Esophagus muscularis mucosa (tissue), 4 donors: ENCODE measurements at places on chromosomes 1 and 21.
A peak's percentile ranks its signal among the peaks of the same experiment; 100 is the strongest.

GRCh38 chr1:110719908-110720307, 45.2 kb upstream of the KCNA3 start:
- DNase-seq: no peak

DNA sequence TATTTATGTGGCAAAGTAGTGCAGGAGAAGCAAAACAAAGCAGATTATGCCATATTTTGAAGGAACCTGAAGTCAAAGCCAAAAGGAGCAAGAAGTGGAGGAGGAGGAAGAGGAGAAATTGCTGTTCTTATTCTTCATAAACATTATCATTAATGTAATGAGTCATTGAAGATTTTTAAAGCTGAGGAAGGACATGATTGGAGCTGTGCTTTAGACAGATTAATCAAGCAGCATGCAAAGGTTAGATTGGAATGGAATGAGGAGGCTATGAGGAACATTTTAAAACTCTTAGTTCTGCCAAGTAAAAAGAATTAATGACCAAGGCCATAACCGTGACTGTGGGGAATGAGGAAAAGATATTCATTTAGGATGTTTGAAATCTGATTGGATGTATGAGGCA, 33.0 kb upstream of the HSD17B7 start:
- DNase-seq: no peak

GRCh38 chr1:5390504-5390903, 601.7 kb downstream of the NPHP4 start:
- DNase-seq: no peak

DNA sequence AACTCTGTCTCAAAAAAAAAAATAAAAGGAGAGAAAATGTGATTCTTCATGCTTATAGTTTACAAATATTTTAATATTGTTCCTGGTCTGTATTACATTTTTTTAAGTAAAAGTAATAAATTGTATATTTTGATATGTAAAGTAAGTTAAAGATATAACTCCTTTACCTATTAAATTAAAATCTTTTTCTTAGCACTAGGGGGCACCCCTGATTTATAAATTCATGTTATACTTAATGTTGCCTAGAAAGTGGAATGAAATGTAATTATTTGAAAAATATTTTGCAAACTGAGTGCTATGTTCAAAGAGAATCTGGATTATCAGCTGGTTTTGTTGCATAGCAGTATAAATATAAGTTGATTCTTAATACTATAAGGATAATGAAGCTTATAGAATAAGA, 49.2 kb downstream of the RALGPS2 start:
- DNase-seq: no peak

DNA sequence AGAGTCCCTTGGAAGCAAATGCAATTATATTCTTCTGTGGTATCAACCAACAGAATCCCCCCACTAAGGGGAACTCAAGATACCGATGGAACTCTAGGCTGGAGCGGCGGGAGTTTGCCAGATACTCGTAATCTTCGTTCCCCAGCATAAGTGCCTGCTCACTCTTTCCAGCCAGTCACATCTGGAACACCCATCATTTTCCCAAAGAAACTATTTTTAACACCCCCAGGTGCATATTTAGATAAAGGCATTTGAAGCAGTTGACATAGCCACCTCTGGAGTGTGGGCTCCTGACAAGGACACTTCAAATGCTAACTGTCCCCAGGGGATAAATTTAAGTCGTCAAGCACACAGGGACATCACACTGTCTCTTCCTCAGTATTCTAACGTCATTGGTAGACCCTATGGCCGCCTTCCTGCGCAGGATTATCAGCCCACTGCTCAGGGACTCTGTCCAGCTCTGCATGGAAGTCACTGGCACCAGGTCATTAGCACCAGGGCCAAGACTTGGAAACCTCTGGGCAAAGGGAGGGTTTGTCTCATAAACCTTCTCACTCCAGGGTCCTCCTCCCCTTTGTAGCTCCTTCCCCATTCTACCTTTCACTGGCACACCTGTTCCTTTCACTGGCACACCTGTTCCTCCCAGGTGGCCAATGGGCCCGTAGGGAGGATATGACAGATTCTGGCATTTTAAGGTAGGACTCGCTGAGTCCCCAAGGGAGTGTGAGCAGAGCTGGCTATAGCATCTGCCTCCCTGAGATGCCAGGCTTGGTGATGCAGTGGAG, 48.8 kb downstream of the H3-3A start:
- DNase-seq: no peak

DNA sequence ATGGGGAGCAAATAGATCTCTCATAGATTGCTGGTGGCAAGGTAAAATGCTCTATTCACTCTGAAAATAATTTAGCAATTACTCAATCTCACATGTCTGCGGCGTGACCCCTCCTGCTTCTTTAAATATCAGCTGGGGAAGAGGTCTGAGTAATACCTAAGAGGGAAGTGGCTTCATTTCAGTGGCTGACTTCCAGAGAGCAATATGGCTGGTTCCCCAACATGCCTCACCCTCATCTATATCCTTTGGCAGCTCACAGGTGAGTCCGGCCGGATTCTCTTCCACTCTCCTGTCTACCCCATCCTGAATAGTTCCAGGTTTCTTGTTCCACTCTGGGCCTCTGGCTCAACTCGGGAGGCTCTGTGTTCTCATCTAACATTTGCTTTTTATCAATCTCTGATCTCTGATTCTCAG, at the start of gene SLAMF7:
Gene SLAMF7, plus strand, starts transcription at position 150 of the 414 bp plus-strand sequence. Its CDS starts 55 bp downstream, at position 205.
- no peak for DNase-seq

GRCh38 chr1:94801919-94802546, 18.1 kb upstream of the SLC44A3 start:
- DNase-seq: peak; percentile 87

- DNase-seq: no peak
Measured at GRCh38 chr1:82706741-82707140, 906.0 kb downstream of the ADGRL2 start.

GRCh38 chr1:225977937-225978748, 21.0 kb downstream of the SDE2 start:
- DNase-seq: no peak

DNA sequence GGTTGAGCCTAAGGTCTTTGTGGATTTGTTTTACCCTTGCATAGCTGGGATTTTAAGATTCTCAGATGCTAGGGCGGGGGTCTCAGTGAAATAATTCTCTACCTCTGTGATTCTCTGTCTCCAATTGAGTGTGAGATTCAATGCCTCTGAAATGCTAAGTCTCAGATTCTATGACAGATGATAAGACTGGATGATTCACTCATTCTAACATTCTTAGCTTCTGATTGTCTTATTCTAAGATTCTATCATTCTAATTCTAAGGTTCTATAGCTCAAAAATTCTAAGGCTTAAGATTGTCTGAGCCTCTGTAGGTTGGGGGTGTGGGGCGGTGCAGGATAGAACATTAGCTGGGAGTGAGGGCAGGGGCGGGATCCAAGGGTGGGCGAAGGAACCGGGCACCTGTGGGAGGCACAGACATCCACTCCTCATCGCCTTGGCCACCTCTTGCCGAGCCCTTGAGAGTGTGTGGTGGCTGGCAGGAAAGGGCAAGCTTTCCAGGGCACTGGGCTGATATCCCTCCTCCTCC, 29.5 kb downstream of the ADGRB2 start:
- DNase-seq: no peak

- DNase-seq: no peak
Measured at GRCh38 chr1:233127157-233127556, 168.4 kb downstream of the PCNX2 start.

GRCh38 chr1:16406868-16407267, 30.4 kb downstream of the SPATA21 start:
- DNase-seq: no peak

- DNase-seq: no peak
Measured at GRCh38 chr1:62977366-62977765, 193.4 kb downstream of the ATG4C start.

GRCh38 chr21:45280969-45281368, 6.7 kb downstream of the POFUT2 start:
- no peak for DNase-seq

- peak; percentile 94 for DNase-seq
Measured at GRCh38 chr1:67686267-67687197, 1.5 kb downstream of the GADD45A start.

DNA sequence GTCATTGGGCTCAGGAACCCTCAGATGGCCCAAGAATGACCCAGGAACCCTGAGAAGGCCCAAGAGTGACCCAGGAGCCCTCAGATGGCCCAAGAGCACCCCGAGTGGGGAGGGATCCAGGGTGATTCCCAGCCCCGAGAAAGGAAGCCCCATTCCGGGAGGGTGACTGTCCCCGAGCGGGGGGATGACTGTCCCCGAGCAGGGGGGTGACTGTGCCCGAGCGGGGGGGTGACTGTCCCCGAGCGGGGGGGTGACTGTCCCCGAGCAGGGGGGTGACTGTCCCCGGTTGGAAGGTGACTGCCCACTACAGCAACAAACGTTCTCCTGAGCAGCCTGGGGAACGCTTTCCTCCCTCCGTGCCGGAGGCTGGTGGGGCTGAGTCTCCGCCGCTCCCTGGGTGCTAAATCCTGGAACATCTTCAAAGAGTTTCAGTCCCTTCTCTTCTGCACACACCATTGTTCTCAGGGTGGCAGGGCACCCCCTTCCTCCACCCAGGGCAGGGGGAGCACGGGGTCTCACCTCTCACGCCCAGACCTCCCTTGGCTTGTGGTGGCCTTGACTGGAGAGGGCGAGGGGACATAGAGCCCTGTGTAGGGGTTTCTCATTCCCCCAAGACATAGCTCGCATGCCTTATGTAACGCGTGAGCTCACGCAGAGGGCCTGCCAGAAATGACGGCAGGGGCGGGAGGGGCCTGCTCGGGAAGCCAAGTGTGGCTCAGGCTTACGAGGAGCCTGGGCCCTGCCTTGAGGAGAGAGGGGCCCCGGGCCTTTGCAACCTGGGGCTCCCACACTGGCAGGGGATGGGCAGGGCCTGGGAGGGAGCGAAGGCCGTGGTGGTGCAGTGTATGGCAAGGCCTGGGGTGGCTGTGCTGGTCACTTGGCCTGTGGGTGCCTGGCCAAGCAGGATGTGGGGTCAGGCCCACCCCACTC, 14.3 kb upstream of the SKI start:
- DNase-seq: no peak

GRCh38 chr1:1162597-1163537, 10.8 kb upstream of the TTLL10 start:
- DNase-seq: no peak

GRCh38 chr21:43190951-43191350, 22.1 kb downstream of the CRYAA start:
- no peak for DNase-seq

DNA sequence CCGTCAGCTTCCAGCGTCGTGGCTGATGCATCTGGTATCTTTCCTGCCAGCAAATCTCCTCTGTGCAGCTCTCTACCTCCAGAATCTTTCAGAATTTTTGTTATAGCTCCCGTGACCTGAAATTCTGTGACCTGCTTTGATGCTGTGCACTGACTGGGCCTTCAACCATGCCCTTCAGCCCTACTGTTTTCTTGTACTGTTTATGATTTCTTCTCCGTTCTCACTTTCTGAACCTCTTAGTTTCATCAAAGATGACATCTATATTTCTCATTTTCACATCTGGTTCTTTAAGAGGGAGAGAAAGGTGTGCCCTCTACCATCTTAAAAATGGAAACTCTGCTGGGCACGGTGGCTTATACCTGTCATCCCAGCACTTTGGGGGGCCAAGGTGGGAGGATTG, 5.7 kb downstream of the PRDM15 start:
- DNase-seq: no peak

DNA sequence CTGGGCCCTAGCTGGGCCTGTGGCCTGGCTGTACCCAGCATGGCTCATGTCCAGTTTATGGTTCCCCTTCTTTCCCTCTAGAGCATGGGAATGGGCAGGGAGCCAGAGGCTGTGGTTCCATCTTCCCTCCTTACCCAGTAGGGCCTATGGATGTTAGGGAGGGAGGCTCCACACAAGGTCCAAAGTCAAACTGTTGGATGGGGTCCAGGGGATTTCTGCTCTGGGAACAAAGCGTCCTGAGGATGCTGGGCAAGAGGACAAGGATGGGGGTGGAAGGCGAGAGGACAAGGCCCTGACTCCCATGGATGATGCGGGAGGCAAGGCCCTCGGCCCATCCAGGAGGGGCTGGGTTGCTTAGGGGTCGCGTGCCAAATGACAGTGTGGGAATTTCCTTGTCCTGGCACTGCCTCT, 17.3 kb downstream of the CSF1 start:
- DNase-seq: peak; percentile 95

- no peak for DNase-seq
Measured at GRCh38 chr1:167517535-167518330, 596 bp downstream of the CD247 start.

DNA sequence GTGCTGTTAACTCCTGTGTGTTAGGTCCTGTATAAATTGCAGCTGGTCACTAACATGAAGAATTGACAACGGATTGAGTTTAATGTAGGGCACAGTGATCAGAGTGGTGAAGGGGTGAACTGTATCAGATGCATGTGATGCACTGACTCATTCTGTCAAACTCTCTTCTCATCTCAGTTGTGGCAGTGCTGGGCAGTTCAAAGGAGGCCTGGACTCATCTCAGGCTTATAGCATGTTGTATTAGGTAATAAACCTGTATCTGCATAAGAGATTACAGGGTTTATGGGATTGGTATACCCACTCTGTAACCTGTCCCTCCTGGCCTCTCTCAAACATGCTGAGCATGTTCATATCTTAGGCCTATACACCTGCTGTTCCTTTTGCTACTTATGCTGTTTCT, 12.4 kb upstream of the GBP3 start:
- DNase-seq: no peak

GRCh38 chr1:209106237-209106741, 477.2 kb upstream of the CAMK1G start:
- no peak for DNase-seq

GRCh38 chr1:29222686-29223085, 8.0 kb downstream of the MECR start:
- no peak for DNase-seq

- no peak for DNase-seq
Measured at GRCh38 chr1:61322769-61323168, 240.4 kb downstream of the NFIA start.

DNA sequence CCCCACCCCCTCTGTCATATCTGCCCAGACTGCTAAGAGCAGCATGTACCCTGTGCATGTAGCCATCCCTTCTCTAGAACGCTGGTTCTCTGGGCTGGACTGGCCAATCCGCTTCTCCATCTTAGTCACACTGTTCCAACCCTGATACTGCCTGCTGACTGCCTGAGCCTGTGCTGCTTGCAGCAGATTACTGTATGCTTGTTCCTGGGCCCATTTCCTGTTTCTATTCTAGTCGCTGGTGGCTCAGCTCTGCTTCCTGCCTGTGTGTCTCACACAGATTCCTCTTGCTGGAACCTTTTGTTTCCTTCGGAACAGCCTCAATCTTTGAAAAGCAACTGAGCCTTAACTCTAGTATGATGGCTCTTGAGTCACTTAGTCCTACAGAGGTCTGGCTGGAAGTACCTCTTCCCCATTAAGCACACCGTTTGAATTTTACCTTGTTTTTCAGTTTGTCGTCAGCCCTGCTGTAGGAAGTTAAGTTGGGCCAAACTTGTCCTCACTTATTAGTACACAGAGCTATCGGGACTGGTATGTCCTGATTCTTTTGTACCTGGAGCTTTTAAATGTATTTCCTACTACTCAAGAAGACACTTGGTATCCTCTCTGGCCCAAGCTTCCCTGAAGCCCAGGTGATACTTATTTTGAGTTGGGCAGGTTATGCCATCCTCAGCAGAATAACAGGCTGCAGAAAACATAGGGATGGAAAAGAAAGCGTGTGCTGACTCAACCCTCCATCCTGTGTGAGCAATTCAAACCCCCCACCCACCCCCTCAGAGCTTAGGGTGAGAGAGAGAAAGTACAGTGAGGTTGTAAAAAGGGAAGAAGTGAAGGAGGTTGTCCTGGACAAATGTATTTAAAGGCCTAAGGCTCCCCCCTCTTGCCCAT, 43.4 kb upstream of the PIGV start:
- no peak for DNase-seq

GRCh38 chr21:16770266-16770665, 742.6 kb upstream of the CXADR start:
- no peak for DNase-seq

- DNase-seq: no peak
Measured at GRCh38 chr1:46333300-46334029, 7.1 kb upstream of the NSUN4 start.
